Body of pancreas (tissue), 4 donors: ENCODE measurements at places on chromosomes 7 and 10. TPM values are rescaled to one million over a fixed set of nuclear protein-coding genes. Genes with fewer than 3 reads are reported as not detected.

The DRGX gene
- total RNA-seq: not detected

The SPDYE18 gene
- not detected for total RNA-seq

The COX19 gene
- total RNA-seq: 9.6 TPM

The FGFR2 gene
- 78.1 TPM for total RNA-seq

The H2BK1 gene
- total RNA-seq: not detected

The TAS2R5 gene
- 1.0 TPM for total RNA-seq

The CH25H gene
- total RNA-seq: 2.0 TPM

The UNCX gene
- total RNA-seq: not detected

The KLLN gene
- 0.99 TPM for total RNA-seq

The PTPRE gene
- total RNA-seq: 6.5 TPM
